Brain (organoid and tissue), 16 donors: ENCODE measurements at places on chromosomes 16 and 17.

DNA sequence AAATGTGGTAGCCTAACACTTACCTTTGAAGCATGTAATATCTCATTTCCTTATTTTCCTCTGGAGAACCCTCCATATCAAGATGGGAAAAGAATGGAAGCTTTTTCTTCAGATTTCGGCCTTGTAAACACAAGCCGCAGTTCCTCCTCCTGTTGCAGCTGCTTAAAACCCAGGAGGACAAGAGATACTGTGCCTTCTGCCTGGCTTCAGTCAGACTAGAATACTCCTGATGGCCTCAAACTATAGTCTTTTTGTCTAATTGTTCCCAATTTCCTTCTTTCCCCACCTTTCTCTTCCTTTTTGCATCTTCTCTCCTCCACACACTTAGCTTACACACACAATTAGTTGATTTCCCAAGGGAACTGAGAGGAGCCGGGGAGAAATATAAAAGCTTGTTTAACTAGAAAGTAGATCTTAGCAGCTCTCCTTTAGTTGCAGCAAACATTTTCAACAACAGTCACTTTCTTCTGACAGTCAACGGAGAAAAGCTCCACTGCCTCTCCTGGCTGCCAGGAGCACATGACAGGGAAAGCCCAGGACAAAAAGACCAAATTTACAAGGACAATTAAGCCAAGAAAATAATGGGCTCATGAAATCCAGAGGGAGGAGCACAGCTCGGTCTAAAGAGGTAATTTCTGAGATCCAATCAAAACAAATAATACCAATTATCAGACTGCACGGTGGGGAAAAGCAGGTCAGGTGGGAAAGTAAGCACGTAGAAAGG is 76.4 kb upstream of the C17orf78 start:
- peak; percentile 68 for DNase-seq

GRCh38 chr17:412211-413015 is 59.8 kb upstream of the RPH3AL start:
- DNase-seq, result peak; percentile 80

DNA sequence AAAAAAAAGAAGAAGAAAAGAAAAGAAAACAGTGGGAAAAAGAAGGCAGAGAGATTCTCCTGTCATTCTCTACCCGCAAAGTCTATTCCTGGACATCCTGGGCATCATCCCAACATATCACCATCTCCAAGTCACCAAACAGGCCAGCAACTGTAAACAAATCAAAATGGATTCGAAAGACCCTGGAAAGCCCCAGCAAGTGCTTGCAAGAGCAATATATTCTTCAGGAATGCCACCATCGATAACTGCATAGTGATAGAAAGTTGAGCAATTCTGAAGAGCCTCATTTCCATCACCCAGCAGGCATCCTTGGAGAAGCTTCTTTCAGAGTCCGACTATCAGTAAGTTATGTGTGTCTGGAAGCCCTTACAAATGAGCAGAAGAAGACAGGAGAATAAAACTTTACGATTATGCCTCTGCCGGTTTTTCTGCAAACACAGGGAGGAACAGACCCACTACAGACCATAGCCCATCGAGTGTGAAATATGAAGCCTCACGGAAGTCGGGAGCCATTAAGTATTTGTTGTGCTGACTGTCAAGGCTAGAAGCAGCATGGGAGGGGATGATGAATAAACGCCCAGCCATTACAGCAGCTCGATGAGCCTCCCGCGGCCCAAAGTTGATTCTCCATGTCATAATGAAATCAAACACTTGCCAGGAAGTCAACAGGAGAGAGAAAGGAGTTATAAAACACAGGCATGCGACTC is 64.5 kb upstream of the SEC14L1 start:
- DNase-seq, result peak; percentile 66

DNA sequence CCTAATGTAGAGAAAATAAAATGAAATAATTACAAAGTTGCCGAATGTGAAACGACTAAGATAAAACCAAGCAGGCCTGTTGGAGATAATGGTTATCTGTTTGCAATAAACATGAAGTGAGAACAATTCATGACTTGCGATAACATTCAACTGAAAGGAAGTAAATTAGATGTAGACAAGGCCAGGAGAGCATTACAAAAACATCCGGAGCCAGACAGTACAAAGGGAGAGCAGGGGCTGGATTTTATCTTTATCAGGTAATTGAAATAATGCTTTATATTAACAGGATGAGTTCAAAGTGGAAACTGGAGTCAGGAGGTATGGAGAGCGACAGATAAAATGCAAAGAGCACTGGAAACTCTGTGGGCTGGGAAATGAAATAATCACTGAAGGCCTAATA is 265.6 kb upstream of the GOT2 start:
- DNase-seq, result no peak

DNA sequence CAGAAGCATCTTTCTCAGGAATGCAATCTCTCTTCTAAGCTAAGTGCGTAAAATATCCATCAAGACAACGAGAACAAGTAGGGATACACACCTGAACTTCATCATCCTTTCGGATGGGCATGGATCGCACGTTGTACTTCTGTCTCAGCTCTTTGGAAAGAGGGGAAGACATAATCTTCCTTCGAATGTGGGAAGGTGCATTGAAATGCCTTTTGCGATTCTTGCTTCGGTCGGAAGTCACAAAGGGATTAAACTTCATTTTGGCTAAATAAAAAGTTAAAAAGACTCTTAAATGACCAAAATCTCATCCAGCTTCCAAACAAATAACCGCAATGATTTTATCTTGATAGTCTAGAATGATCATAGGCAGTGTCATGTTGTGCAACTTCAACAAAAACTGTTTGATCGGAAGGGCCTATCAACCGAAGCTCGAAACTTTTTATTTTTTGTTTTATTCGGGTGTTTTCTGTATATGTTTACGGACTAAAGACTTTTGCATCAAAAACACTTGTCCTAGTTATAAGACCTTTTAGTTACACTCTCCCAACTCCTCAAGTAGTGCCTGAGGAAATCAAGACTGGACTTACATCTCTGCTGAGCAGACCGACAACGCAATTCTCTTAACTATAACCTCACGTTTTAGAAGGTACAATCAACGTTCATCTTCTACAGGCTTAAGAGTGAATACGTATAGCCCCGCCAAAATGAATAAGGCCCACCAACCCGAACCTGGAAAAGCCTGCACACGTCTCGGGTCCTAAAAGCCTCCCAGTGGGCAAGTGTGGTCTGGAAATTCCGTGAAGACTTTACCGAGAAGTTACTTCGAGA is 727 bp downstream of the RPL26 start:
- DNase-seq, result no peak
